ENCODE measurements at places on chromosomes 16 and 17. TPM values are rescaled to one million over a fixed set of nuclear protein-coding genes. Genes with fewer than 3 reads are reported as not detected.

DNA sequence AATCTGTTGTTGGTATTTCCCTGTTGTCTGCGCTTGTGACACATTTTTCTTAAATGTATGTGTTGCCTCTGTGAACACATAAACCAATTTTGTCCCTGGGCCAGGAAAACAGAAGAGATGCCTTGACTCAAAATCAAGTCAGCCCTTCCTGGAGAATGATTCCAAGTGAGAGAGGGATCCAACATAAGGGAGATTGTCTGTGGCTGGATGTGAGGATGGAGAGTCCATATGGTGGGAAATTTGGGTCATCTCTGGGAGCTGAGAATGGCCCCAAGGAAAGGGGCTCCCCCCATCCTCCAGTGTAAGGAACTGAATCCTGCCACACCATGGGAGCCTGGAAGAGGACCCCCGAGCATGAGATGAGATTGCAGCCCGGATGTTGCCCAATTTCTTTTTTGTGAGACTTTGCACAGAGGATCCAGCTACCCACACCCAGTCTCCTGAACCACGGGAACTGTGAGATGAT lies 13.5 kb downstream of the CRYM start:
- DNase-seq, result no peak

- DNase-seq, result peak; percentile 53
These were observed 772 bp downstream of the NTN1 start for GRCh38 chr17:9021992-9022572.

- peak; percentile 78 for DNase-seq
These were observed at the start of gene SGSM2 for GRCh38 chr17:2336852-2337543. Gene SGSM2 (plus strand): TSS chr17:2337501. CDS start chr17:2337689, 188 bp downstream.

- DNase-seq, result no peak
These were observed 601 bp upstream of the NGFR start for GRCh38 chr17:49494399-49494985.

DNA sequence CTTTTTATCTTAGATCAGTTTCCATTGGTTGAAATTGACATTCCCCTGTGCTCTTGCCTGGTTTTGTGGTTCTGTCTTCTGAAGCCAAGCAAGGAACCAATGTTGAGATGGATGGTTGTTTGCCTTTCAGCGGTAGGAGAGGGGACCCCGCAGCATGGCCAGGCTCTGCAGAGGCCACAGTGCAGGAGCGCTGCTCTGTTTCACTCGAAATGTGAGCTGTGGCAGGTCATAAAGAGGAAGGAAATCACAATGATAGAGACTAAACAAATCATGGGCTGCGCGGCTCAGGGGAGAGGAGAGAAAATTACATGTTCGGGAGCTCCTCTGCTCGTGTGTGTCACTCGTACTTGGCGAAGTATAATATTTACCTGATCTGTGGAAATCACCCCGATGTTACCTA lies 148.2 kb downstream of the SNX29 start:
- no peak for DNase-seq

DNA sequence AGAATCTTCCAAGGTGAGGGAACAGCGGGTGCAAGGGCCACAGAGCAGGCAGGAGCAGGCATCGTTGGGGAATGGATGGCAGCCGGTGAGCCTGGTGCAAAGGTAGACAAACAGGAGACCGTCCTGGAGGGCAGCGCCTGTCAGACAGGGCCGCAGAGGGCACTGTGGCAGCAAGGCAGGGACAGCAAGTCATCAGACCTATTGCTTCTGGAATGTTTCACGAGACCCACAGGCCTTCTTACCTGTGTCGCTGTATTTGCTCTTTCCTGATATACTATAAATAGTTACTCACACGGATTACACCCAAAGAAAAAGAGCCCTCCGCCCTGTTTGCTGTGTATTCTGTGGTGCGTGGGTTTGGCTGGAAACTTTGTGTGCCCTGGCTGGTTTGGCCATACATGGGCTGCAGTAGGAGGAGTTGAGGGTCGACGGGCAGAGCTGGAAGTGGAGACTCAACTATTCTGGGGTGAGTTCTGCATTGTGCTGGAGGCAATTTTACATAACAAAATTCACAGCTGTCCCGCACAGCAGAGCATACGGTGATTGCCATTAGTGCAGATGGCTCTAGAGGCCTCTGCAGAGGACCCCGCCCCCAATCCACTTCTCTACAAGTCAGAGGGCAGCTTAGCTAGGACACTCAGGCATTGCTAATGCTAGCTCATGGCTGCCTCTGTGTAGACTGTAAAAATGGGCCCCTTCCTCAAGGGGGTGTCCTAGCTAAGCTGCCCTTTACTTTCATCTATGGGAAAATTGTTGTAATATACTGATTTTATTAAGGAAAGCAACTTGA lies 18.6 kb upstream of the POLR3E start:
- DNase-seq, result no peak

DNA sequence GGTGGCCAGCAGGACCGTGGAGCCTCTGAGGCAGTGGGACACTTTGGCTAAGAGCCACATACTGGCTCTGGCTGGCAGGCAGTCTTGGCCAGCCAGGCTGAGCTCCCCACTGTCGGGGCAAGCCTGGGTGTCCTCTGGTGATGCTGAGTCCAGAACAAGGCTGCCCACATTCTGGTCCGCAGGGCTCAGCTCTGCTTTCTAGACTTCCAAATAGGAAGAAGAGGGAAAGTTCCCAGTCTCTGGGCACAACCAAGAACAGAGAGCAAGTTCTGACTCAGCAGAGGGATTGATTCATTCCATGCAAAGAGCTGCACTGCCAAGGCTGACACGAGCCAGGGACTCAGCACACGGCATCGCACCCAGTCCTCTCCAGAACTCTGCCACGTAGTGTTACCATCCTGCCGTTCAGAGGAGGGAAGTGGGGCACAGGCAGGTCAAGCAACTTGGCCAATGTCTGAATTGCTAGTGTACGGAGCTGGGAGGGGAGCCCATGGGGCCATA lies 58.9 kb downstream of the NOS2 start:
- no peak for DNase-seq

The MYH13 gene
- not detected for total RNA-seq

The FSCN2 gene
- 0.19 TPM for total RNA-seq

The PTX4 gene
- 0.16 TPM for total RNA-seq
